Vagina (tissue), 2 donors: ENCODE measurements at places on chromosomes 5 and 9.
A peak's percentile ranks its signal among the peaks of the same experiment; 100 is the strongest.

GRCh38 chr9:7542693-7543092, 256.9 kb downstream of the DMAC1 start:
- H3K27me3 ChIP-seq: no peaks in the 10 kb centered on the region
- H3K36me3 ChIP-seq: no peaks in the 10 kb centered on the region
- no peaks in the 10 kb centered on the region for H3K4me1 ChIP-seq
- no peak overlapping the region for H3K4me3 ChIP-seq
- H3K27ac ChIP-seq: no peak overlapping the region

- no peak overlapping the region for H3K4me3 ChIP-seq
- H3K27me3 ChIP-seq: no peaks in the 10 kb centered on the region
- no peak overlapping the region for H3K27ac ChIP-seq
- H3K36me3 ChIP-seq: no peaks in the 10 kb centered on the region
Observed at GRCh38 chr5:144121577-144121976, 48.9 kb downstream of the YIPF5 start.

- no peak overlapping the region for H3K4me3 ChIP-seq
- H3K27ac ChIP-seq: no peak overlapping the region
- no peak for DNase-seq
- no peaks in the 10 kb centered on the region for H3K4me1 ChIP-seq
- H3K27me3 ChIP-seq: no peaks in the 10 kb centered on the region
Observed at GRCh38 chr9:81759680-81760215, 70.4 kb upstream of the TLE1 start.

- H3K27ac ChIP-seq: no peak overlapping the region
- DNase-seq: no peak
- H3K36me3 ChIP-seq: no peaks in the 10 kb centered on the region
- peaks cover 6% of the 10 kb centered on the region for H3K4me1 ChIP-seq
Observed at GRCh38 chr5:167725741-167726140, 565.7 kb upstream of the WWC1 start.

GRCh38 chr5:14266686-14267085, 123.5 kb downstream of the TRIO start:
- no peak overlapping the region for H3K27ac ChIP-seq
- H3K4me1 ChIP-seq: peaks cover 38% of the 10 kb centered on the region
- no peaks in the 10 kb centered on the region for H3K36me3 ChIP-seq
- DNase-seq: no peak

DNA sequence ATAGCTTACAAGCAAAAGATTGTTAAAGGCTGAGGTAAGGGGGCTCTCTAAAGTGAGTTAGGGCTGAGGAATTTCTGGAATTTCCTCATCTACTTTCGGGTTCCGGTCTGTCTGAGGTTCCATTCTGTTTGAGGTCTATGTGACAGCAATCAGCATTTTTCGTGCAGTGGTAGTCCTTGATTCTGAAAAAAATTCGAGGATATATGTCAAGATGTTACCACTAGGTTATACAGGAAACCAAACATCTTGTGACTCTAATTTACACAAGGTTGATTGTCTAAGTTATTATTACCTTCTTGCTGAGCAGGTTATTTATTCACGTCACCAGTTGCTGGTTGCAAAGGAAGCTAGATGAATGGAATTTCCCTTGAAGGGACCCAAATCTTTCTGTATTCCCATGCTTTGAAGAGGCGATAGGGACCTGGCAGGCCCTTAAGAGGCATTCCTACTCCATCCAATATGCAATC, 35.2 kb downstream of the RLN2 start:
- H3K4me3 ChIP-seq: no peak overlapping the region
- H3K27me3 ChIP-seq: no peaks in the 10 kb centered on the region
- no peak overlapping the region for H3K27ac ChIP-seq
- no peaks in the 10 kb centered on the region for H3K4me1 ChIP-seq

GRCh38 chr5:96652769-96653454, 9.3 kb upstream of the CAST start:
- no peak overlapping the region for H3K4me3 ChIP-seq
- no peaks in the 10 kb centered on the region for H3K36me3 ChIP-seq
- no peak overlapping the region for H3K27ac ChIP-seq

DNA sequence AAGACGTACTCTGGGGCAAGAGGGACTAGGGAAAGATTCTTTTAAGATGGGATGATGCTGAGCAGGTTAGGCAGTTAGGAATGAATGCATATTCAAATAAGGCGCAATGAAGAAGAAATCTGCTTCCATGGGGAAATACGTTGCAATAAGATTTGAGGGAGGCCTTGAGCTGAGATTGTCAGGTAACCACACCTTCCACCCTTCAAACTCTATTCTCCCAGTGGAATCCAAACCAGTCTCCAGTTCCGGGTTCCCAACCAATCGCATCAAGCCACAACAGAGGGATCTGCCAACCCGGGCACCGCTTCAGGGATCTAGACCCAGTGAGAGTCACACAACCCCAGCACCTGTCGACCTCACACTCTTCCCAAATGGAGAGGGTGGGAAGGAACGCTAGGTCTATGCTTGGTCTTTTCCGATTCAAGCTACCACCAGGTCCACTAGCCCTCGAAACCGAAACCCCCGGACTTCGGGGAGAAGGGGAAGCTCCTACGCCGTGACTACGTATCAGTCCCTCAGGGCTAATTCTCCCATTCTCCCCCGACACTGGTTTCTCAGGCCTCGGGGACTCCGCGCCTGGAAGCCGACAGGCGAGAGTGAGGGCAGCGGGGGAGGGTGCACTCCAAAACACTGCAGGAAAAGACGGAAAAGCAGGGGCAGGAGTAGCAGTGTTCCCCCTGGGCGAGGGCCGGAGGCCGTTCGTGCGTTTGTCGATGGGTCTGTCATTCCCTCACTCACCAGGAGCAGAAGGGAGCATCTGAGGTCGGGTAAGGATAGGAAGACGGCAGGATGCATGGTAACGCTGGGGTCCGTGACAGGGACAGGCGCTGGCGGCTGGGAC, 534 bp downstream of the ERP44 start:
- peak overlapping the region; percentile 92 for H3K4me3 ChIP-seq
- H3K27ac ChIP-seq: peak overlapping the region; percentile 82
- DNase-seq: no peak
- no peaks in the 10 kb centered on the region for H3K27me3 ChIP-seq

GRCh38 chr9:4174546-4175175, 125.2 kb downstream of the GLIS3 start:
- peaks cover 17% of the 10 kb centered on the region for H3K4me1 ChIP-seq
- H3K27me3 ChIP-seq: no peaks in the 10 kb centered on the region

DNA sequence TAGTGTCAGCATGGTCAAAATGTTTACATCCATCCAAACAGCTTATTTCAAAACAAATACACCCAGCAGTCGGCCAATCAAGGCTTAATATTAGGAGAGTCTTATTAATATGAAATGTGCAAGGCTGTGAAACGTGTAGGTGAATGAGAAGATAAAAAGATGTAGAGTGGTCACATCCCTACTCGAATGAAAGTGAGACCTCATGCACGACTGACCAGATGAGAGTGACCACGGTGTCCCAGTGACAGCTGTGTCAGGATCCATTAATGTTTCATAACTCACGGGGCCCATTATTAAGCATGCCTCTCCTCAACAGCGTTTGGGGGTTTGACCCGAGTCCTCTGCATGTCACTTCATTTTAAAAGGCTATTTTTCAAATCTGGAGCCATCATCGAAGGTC, 39.4 kb upstream of the SSBP2 start:
- no peaks in the 10 kb centered on the region for H3K27me3 ChIP-seq
- no peak overlapping the region for H3K27ac ChIP-seq
- H3K36me3 ChIP-seq: no peaks in the 10 kb centered on the region
- H3K4me3 ChIP-seq: no peak overlapping the region

DNA sequence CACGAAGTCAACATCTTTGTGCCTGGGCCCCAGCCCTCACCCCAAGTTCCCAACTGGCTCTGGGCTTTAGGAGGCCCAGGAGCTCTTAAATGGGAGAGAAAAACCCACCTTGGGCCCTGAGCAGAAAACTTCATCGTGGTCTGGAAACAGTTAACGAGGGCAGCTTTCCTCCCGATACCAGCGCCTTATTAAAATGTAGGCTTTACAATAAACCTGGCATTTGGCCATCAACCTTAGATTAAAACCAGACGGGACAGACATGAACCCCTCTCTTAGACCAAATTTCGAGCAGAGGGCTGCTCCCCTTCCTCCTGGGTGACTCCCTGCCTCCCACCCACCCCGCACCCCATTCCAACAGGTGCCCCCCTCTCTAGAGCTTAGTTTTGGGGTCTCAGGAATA, 39.4 kb downstream of the PRRX2 start:
- no peaks in the 10 kb centered on the region for H3K27me3 ChIP-seq
- no peaks in the 10 kb centered on the region for H3K36me3 ChIP-seq
- no peak overlapping the region for H3K4me3 ChIP-seq
- no peak for DNase-seq

- DNase-seq: no peak
- no peaks in the 10 kb centered on the region for H3K27me3 ChIP-seq
- no peaks in the 10 kb centered on the region for H3K4me1 ChIP-seq
- no peak overlapping the region for H3K27ac ChIP-seq
- no peak overlapping the region for H3K4me3 ChIP-seq
Observed at GRCh38 chr9:8962084-8962483, 1162.5 kb upstream of the DMAC1 start.

DNA sequence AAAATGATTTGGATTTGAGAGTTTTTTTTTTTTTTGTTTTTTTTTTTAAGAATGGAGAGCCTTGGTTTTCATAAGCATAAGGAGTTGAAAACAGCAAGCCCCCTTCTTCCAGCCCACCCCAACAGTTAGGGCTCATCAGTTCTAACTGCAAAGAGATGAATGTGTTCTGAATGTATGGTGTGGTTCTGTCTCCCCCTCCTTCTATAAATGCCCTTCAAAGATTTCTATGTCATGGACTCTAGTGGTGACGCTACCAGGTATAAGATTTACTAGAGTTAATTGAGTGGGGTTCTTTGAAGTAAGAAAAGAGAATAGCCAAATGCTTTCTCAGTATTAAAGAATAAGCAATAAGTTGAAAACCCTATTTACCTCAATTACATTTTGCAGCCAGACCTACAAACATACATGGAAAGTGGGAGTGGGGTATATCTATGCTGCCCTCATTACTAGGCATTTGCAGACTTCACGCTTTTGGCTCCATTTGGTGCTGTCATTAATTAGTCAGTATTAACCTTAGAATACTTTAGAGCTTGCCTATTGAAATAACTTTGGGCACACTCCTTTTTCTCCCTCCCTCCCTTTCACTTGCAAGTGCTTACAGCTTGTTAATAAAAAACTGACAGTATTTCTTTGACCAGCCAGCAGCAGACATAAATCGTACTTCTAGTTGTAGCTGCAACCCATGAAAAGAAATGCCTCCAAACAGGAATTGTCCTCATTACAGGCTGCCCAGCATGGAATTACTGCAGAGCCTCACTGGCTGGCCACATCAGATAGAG, 667.2 kb upstream of the ZNF608 start:
- H3K27ac ChIP-seq: peak overlapping the region; percentile 12
- DNase-seq: no peak
- peaks cover 55% of the 10 kb centered on the region for H3K4me1 ChIP-seq

DNA sequence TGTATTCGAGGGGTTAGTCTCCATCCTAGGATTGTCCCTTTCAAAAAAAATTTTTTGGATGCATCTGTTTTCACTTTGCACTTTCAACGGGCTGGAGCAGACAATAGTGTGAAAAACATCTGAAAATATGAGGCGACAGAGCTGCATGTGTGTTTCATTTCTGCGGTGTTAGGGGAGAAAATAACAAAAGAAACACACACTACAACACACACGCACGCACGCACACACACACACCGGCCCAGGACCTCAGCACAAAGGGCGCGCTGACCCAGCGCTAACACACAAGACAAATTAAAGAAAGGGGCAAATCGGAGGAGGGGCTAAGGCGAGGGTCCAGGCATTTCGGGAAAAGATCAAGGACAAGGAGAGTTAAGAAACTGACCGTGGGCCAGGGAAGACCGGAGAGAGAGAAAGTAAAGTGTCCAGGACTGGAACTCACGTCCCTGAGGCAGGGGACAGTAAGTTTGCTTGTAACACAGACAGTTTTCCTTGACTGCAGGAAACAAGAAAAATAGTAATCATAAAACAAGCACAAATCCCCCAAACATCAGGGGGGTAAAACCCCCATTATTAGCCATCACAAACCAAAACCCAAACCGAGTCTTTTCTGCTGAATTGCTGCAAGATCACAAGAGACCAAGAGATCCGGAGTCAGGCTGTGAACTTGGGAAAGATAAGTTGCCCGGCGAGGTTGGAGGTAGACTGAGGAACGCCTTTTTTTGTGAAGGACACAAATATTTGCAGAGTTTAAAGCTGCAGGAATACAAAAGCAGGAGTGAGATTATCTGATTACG, 302.1 kb downstream of the PARP8 start:
- peak overlapping the region; percentile 70 for H3K4me3 ChIP-seq
- H3K27ac ChIP-seq: peak overlapping the region; percentile 98
- DNase-seq: no peak

DNA sequence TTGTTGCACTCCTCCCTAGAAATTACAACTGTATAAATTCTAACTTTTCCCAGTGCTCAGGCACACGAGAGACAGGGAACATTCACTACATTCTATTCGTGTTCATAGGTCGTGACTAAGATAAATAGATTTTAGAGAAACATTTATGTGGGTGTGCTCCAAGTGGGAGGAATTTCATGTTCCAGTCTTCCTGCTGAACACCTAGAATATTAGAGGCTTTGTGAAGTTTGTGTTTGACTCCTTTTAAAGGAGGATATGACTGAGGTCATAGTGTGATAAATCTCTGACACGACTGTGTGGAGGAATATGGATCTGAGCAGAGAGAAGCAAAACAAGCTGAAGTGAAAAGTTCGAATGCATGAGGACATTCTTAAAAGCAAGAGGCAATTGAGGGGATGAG, 355.3 kb downstream of the ZSWIM6 start:
- H3K4me3 ChIP-seq: no peak overlapping the region
- no peaks in the 10 kb centered on the region for H3K27me3 ChIP-seq
- no peaks in the 10 kb centered on the region for H3K4me1 ChIP-seq

GRCh38 chr9:100641166-100641565, 63.3 kb downstream of the CAVIN4 start:
- DNase-seq: no peak
- H3K36me3 ChIP-seq: no peaks in the 10 kb centered on the region
- no peaks in the 10 kb centered on the region for H3K27me3 ChIP-seq
- H3K4me1 ChIP-seq: no peaks in the 10 kb centered on the region
- no peak overlapping the region for H3K4me3 ChIP-seq

DNA sequence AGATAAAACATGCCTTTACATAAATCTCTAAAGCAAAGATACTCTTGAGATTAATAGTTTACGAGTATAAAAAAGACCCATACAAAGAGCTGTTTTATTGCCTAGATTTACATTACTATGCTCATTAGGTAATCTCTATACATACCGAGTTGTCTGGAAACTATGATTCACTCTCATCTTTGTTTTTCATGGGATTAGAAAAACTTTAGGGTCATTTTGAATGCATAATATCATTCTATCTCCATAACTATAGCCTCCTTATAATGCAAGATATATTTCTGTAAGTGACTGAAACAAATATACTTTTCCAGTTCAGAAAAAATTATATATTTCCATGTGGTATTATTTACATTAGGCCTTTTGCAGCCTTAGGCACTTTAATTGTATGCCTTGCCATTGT, 1088.7 kb upstream of the ARRDC3 start:
- H3K4me3 ChIP-seq: no peak overlapping the region
- no peak for DNase-seq
- no peaks in the 10 kb centered on the region for H3K36me3 ChIP-seq
- no peaks in the 10 kb centered on the region for H3K27me3 ChIP-seq
